ENCODE measurements at places on chromosomes 2 and 18.

GRCh38 chr2:209942936-209943605 is 59.4 kb upstream of the RPE start:
- no peak for DNase-seq

DNA sequence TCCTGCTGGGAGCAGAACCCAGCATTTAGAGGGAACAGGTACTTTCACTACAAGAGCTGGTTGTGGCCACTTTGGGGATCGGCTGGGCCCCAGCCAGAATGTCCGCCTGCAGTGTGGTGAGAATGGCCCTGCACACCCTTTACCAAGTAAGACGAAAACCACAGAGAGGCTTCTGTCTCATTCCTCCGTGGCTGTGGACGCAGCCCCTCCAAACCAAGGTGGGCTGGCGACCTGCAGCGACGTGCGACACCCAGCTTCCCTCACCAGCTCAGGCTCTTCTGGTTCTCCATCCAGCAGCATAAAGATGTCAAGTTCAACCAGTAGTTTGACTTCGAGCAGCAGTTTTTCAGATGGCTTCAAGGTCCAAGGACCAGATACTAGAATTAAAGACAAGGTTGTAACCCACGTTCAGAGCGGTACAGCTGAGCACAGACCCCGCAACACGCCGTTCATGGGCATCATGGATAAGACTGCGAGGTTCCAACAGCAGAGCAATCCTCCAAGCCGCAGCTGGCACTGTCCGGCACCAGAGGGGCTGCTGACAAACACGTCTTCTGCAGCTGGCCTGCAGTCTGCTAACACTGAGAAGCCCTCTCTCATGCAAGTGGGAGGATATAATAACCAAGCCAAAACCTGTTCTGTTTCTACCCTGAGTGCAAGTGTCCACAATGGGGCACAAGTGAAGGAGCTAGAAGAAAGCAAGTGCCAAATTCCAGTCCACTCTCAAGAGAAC is 56.2 kb downstream of the WDSUB1 start:
- DNase-seq, result no peak

DNA sequence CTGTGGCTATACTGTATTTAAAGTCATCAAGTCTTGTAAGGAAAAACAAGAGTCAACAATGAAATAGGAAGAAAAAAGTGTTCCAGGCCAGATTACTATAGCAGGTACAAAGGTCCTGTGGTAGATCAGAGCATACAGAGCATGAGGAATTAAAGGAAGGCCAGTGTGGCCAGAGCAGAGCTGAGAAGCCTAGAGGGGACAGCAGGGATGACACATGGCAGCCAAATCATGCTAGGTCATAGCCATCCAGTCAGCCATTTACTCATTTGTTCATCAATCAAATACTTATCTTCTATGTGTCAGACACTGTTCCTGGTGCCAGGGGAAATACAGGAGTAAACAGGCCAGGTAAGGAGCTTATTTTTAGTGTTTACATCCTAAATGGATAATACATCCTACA is 24.3 kb downstream of the ADD2 start:
- no peak for DNase-seq

DNA sequence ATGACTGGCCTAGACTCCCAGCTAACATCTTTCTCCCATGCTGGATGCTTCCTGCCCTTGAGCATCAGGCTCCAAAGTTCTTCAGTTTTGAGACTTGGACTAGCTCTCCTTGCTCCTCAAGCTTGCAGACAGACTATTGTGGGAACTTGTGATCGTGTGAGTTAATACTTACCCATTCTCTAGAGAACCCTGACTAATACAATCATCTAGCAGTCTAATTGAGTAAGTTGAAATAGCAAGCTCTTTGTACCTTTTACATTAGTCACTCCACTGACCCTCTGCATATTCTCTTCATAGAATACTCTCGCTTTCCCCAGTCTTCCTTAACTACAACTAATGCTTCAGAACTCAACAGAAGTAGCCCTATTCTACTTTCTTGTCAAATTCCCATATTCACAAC is 434.6 kb upstream of the NXPH2 start:
- no peak for DNase-seq

GRCh38 chr18:74577019-74577418 is 20.7 kb upstream of the ZNF407 start:
- DNase-seq, result no peak
